ENCODE measurements at places on chromosomes 2 and 18.

- DNase-seq: peak; percentile 29
Measured at GRCh38 chr18:35458677-35459441, 38.9 kb downstream of the INO80C start.

DNA sequence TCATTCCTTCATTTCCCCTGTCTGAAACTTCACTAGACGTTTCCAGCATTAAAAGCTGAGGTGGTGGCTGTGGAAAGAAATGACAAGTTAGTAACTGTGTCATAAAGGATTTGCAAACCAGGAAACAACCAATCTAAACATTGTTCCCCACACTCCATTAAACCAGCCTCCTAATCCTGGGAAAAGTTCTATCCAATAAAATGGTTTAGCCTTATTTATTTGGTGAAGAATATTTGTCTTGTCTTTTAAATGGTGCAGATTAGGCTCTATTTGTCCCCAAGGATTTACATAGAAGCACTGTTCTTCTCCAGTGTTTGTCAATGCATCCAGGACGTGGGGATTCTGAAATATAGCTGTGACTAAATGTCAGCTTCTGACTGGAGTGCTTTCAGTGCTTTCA, 10.5 kb upstream of the DPP4 start:
- no peak for DNase-seq

DNA sequence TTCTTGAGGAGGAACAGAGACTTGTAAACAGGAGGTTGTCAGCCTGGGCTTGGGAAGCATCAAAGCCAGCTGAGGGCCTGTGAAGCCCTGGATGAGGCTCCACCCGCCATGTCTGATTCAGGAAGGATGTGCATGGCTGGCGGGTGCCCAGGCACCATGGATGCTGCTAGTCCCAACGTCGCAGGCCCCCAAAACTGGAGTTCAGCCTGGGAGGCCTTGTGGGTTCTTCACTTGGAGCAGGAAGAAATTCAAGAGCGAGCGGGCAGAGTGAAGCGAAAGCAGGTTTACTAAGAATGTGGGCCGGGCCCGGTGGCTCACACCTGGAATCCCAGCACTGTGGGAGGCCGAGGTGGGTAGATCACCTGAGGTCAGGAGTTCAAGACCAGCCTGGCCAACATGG, 12.1 kb upstream of the PXDN start:
- no peak for DNase-seq

- DNase-seq: no peak
Measured at GRCh38 chr2:96856776-96857666, 795 bp downstream of the ANKRD39 start.

DNA sequence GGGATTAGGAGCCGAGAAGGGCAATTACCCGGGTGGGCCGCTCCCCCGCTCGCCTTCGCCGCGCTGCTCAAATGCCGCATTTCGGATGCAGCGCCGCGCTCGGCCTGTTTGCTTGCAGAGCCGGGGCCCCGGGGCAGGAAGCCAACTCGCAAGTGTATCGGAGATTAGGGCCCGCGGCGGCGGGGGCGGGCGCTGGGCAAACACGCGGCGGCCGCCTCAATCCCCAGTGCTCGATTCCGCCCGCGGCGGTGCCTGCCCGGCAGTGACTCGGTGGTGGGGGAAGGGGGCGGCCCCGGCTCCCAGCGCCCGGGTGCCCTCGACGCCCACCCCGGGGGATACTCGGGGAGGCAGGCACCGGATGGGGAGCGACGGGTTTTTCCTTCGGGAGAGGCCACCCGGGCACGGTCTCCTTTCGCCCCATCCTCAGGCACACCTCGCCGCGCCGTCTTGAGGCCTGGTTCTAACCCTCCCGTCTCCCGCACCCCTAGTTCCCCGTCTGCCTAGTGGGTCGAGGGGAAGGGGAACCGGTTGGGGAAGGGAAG, 26.6 kb upstream of the NOTO start:
- no peak for DNase-seq

GRCh38 chr2:203689426-203690116, 16.9 kb upstream of the CD28 start:
- no peak for DNase-seq

DNA sequence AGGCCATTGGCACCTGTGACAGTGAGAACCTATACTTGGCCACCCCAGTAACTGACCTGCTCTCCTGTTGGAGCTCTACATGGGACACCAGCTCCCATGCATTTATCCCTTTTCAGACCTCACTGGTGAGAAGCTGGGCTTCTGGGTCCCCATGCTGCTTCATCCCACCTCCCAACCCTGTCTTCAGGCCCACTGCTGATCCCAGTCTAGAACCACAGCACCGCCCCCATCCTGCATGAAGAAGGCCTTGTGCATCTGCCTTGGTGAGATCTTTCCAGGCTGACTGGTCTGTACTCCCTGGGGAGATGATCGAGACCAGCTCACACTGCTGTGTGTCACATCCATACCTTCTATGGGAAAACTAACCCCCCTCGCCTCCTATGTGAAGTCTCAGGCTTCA, 22.7 kb downstream of the TTC32 start:
- DNase-seq: no peak

Data from skeletal muscle cell (primary cell).